CD4-positive, alpha-beta T cell treated with Interleukin-17A for 1 hour (primary cell): ENCODE measurements at places on chromosomes 7 and 10.

DNA sequence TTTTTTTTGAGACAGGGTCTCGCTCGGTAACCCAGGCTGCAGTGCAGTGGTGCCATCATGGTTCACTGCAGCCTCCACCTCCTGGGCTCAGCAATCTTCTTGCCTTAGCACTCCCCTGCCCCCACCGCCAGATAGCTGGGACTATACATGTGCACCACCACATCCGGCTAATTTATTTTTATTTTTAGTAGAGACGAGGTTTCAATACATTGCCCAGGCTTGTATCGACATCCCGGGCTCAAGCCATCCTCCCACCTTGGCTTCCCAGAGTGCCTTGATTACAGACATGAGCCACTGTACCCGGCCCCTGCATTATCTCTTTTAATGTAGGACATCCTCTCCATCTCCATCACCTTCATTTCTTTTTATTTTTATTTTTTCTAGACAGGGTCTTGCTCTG is 213.3 kb downstream of the CUX1 start:
- DNase-seq = no peak

GRCh38 chr10:37304036-37304435 is 178.6 kb downstream of the ANKRD30A start:
- no peak for DNase-seq

DNA sequence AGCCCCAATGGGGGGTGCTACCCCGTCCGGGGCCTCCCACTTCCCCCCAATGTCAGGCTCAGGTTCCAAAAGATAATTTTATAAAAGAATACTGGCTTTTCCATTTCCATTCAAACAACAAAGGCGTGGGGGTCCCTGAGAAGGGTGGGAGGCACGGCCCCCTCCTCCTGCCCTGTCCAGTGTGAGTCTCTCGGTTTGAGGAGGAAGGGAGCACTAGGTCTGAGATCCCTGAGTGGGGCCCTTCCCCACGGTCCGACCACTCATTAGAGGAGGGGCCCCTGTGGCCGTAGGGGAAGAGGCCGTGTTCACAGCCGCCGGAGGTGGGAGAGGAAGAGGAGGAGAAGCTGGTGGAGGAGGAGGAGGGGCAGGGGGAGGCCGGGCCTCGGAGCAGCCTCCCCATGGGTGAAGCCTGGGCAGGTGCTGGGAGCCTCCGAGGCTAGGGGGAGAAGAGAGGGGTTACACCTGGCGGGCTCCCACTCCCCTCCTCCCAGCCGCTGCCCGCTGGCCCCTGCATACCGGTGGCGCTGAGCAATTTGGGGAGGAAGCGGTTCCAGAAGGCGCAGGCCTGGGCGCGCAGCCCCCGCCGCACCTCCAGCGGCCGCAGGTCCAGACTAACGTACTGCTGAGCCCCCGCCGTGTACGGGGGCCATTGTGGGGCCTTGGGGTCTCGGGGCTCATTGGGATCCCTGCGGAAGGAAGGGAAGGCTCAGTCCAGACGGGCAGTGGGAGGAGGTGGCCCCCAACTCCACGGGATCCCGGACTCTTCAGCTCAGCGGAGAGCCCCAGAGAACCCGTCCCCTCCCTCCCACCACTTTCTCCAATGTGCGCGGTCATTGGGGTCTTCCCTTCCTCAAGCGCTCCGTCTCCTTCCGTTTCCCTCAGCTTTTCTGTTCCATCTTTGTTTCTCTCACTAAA is 1.4 kb upstream of the UFSP1 start:
- DNase-seq = no peak

DNA sequence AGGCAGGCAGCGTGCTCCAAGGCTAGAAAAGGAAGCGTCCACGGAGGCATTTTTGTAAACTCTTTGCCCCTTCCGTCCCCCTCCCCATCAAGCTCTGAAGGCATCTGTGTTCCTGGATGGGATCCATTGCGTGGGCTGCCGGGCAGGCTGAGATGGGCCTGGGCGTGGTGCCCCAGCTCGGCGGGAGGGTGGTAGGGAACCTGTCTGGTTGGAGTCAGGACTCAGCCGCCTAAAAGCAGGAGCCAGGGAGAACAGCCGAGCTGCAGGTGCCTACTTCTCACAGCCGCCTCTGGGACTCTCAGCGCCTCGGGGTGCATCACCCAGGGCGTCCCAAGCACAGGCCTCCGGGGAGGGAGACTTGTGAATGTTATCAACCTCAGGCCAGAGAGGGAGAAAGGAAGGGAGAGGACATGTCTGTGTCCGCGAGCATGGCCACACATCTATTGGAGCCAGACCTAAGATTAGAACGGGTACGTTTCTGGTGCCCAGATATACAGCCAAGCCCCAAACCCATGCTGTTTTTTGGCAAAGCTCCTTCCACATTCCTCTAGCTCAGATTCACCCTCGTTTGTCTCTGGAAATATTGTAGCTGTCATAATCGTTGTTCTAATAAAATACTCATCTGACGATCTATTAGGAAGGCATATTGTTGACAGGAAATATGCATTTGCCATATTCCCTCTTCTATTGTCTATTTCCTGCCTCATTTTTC is 48.6 kb upstream of the CTBP2 start:
- no peak for DNase-seq

DNA sequence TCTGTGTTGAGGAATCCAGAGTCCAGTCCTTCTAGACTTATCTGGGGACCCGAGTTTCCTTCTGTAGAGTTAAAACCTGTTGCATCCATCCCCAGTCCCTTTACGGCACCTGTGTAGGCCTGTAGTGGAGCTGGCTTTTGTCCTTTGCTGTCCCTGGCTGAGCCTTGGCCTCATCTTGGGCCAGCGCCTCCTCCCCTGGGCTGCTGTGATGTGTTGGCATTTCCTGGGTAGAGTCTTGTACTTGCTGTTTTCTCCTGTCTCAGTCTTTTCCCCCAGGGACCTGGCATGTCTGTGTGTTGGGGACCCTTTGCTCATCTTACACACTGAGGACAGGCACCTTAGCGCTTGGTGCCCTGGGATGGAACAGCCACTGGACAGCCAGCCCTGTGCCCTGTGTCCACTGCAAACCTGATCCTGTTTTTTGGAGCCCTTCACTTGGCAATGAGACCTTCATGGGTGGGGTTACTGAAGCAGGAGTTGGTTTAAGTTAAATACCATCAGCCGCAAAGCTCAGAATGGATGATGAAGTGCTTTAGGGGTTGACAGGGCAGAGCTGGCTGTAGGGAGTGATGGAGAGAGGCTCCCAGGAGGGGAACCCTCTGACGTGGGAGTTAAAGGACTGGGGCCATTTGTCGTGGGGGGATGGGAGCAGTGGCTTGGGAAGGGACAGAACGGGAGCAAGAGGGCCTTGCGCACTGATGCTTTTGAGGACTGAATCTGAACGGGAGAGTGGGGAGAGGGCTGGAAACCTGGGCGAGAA is 50.9 kb downstream of the CUX1 start:
- DNase-seq = no peak
